ENCODE measurements at places on chromosomes 12 and 14. TPM values are rescaled to one million over a fixed set of nuclear protein-coding genes. Genes with fewer than 3 reads are reported as not detected.
A peak's percentile ranks its signal among the peaks of the same experiment; 100 is the strongest.

Gene ZDHHC22
- not detected for total RNA-seq

Gene PLEKHD1
- total RNA-seq, result 0.49 TPM

Gene TDRD9
- not detected for total RNA-seq

Gene TMEM119
- 4.6 TPM for total RNA-seq

- DNase-seq, result no peak
Measured at GRCh38 chr14:39442293-39442692, 10.1 kb upstream of the FBXO33 start.

DNA sequence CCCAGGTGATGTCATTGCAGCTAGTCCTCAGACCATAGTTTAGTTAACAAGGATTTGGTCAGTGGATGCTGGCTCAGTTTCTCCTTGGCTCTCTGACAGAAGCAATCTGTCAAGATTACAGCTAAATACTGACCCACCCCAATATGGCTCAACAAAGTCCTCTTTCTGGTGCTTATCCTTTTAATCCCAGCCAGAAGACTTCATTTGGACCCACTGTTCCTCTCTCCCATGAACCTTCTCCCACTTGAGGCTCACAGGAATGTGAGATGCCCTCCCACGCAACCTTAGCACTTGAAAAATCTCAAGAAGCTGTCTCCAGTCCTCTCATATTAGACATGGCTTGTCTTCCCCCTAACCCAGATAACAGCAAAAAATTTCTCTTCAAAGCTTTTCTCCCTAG, 47.7 kb downstream of the C12orf50 start:
- no peak for DNase-seq

- no peak for DNase-seq
Measured at GRCh38 chr12:65787056-65787865, 37.0 kb upstream of the HMGA2 start.

DNA sequence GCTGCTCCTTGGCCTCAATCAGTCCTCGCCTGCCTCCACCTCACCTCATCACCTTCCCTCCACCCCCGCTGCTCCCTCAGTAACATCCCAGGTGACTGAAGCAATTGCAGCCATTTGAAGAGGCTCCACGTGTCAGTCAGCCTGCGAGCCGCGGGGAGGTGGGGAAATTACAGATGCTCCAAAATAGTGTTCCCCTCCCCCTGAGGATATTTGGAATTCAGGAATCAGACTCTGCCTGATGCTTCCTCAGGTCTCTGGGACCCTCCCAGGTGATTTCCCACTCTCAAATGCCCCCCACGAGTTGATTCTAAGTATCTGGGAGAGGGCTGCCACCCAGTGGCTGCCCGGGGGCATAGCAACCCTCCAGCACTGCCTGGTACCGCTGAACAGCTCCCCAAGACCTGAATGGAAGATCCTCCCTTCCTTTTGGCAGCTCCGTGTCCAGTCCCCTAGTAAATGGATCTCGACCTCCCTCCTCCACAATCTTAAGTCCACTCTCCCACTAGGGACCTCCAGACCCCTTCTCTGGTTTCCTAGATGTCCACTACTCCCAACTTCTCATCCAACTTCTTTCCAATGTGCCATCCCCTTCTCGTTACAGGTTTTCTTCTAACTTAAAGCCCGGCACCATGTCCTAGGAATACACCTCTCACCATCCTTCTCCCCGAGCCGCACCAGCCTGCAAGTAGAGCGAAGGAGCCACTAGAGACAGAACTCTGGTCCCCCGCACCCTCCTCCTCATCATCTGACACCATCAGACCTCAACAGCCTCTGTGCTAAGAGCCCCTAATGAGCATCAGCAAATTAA, 1.4 kb upstream of the ASIC1 start:
- DNase-seq, result no peak

- no peak for DNase-seq
Measured at GRCh38 chr12:45186762-45187161, 29.1 kb upstream of the ANO6 start.

DNA sequence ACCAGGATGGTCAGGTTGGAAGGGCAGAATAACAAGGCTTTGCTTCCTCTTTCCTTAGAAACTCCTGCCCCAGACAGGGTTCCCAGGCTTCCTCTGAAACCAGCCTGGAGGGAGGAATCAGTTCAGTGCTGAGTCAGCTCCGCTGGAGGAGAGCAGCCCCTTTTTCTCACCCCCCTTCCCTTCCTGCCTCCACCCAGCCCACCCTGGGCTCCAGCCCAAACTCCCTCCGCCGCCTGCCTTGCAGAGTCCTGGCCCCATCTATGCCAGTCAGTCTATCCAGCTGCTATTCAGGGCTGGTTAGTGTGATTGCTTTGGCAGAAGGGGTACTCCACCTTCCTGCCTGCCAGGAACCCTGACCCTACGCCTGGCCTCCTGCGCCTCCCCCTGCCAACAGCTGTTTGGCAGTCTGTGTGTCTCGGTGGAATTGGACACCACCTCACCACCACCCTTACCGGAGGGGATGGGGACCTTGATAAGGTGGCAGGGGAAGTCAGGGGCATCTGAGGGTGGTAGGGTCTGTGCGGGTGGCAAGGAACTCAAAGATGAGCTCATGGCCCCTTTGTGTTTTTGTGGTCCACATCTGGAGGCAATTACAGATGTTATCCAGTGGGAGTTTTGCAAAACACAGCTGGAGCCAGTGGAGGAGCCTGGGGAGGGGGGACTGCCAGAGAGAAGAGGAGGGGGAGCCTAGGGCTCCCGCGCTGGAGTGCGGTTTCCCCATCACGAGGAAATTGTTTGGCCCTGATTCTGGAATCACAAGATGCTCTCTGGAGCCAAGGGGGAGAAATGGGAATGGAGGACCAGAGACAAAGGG, 12.2 kb downstream of the MMP14 start:
- DNase-seq, result peak; percentile 60

GRCh38 chr14:91858536-91859275, 8.6 kb downstream of the TC2N start:
- no peak for DNase-seq
